Smooth muscle cell of the pulmonary artery (primary cell): ENCODE measurements at places on chromosomes 12 and 14. TPM values are rescaled to one million over a fixed set of nuclear protein-coding genes. Genes with fewer than 3 reads are reported as not detected.

TNS2 gene
- 38.4 and 61.1 TPM in 2 replicates for total RNA-seq

HELB gene
- total RNA-seq, result 2.2 and 5.0 TPM in 2 replicates

PWP1 gene
- 47.0 and 52.4 TPM in 2 replicates for total RNA-seq

HOXC4 gene
- total RNA-seq, result 0.79 and 1.2 TPM in 2 replicates

CCDC177 gene
- total RNA-seq, result not detected in 2 replicates

LRFN5 gene
- total RNA-seq, result 0.59 and 11.3 TPM in 2 replicates

KRT8 gene
- 9.3 and 32.5 TPM in 2 replicates for total RNA-seq

OTOGL gene
- 0.07 and 0.39 TPM in 2 replicates for total RNA-seq

TSPAN9 gene
- total RNA-seq, result 63.0 and 87.8 TPM in 2 replicates

SLC8B1 gene
- 16.2 and 18.4 TPM in 2 replicates for total RNA-seq

TAS2R20 gene
- 3.8 and 7.2 TPM in 2 replicates for total RNA-seq
